NCI-H2081 treated with DMSO at 0.1 percent for 48 hours (cell line): ENCODE measurements at places on chromosomes 1 and 21.

DNA sequence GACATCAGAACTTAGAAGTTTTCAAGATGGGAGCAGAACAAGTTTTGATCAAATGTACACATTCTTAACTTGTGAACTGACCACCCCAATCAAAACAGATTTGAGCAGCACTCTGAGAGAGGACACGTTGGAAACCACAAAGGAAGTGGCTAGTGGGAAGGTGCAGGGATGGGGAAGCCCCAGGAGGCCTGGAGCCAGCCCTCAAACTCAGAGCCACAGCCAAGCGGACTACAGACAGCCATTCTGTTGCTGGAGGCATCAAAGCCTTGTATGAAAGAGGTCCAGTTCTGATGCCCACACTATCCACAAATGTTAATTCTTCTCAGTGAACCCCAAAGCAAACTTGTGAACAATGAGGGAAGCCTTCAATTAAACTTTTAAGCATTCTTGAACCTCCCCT is 143.6 kb upstream of the RAB4A start:
- no peak for DNase-seq

DNA sequence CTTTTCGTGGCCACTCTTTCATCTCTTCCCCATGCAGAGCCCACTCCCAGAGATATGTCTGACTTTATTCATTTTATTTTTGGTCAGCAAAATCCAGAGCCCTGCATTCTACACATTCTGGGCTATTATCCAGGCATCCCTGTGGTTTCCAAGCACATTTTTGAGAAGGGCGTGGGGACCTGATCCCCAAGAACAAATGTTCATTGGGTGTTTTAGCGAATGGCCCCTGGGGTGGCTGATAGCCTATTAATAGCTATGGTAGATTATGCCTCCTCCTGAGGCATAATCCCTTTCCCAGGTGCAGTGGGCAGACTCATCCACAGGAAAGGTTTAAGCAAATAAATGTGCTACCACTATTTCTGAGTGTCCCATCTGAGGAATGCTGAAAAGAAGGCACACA is 511.8 kb upstream of the USP24 start:
- no peak for DNase-seq

DNA sequence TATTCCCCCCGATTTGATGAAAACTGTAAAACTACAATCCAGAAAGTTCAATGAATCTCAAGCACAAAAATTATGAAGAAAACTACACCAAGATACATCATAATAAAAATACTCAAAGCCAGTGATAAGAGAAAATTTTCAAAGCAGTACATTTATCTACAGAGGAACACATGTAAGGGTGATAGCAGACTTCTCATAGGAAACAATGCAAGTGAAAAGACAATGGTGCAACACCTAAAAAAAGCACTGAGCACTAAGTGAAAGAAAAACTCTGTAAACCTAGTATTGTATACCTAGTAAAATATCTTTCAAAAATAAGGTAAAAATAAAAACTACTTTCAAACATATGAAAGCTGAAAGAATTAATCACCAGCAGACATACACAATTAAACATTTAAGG is 76.1 kb upstream of the IRF2BP2 start:
- DNase-seq: no peak

GRCh38 chr1:23019863-23020625 is 776 bp downstream of the KDM1A start:
- DNase-seq: no peak

- no peak for DNase-seq
Measured at GRCh38 chr21:36807422-36807928, 108.6 kb downstream of the SIM2 start.

DNA sequence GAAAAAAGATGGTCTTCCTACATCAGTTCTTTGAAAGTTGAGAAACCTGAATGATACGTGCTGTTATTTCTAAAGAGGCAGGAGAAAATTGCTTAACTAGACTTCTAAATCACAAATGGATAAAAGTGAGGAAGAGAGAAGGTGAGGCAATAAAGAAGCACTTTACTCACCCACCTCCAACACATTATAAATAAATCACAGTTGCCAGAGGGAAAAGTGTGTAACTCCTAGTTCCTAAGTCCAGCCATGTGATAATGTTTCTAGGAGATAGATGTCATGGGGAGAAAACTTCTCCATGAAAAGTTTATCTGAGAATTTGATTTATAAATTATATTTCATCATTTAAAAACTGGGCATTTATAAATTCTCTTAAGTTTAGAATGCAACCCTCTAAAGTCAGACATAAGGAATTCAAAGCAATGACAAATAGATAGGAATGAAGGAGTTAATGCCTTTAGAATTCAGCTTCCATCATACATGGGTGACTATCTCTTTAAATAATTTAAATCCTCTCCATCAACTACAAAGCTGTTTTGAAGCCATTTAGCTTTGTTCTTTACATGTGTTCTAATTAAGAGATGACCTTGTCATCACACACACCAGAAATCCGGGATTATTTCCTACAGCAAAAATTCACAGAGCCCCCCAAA is 60.0 kb downstream of the NRIP1 start:
- no peak for DNase-seq
